Stimulated activated CD8-positive, alpha-beta memory T cell treated with anti-CD3 and anti-CD28 coated beads, Interleukin-7, amount 100 ng/mL, for 48 hours (primary cell): ENCODE measurements at places on chromosomes 1 and 21.

DNA sequence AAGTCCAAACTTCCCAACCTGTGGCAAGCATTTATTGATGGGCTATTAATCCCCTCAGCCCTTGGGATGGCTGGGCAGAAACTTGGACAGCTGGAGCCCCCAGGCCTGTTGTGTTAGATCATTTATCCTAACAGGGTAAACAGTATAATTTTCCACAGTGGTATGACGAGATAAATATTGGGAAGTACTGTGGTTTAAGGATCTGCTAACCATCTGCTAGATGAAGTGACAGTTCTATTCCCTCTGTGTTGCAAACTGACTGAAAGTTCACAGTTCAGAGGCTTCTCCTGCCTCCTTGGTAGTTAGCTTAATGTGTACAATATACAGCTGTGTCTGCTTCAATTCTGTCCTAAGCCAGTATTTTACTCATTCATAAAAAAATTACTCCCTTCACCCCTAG lies 127.5 kb upstream of the CHODL start:
- DNase-seq: no peak

GRCh38 chr1:71089536-71090270 lies 8.9 kb upstream of the ZRANB2 start:
- no peak for DNase-seq

GRCh38 chr1:25017436-25018109 lies 87.5 kb upstream of the RUNX3 start:
- no peak for DNase-seq

GRCh38 chr1:169295425-169295824 lies 72.2 kb downstream of the NME7 start:
- DNase-seq: no peak

DNA sequence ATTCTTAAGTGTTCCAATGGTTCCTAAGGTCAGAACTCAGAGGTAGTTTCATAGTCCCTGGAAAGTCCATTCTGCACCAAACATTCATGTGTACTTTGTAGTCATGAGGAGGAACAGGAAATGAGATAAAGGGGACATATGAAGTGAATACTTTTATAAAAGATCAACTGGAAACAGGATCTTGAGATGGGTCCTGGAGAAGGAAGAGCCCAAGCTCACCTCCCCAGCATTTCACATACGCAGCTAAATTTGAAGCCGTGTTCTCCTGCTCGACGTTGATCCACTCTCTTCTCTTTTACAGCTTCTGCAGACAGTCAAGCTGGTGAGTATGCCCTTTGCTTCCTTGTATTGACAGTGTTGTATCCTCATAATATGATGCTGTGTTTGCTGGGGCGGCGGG lies 429 bp downstream of the FCGR2A start:
- DNase-seq: no peak

DNA sequence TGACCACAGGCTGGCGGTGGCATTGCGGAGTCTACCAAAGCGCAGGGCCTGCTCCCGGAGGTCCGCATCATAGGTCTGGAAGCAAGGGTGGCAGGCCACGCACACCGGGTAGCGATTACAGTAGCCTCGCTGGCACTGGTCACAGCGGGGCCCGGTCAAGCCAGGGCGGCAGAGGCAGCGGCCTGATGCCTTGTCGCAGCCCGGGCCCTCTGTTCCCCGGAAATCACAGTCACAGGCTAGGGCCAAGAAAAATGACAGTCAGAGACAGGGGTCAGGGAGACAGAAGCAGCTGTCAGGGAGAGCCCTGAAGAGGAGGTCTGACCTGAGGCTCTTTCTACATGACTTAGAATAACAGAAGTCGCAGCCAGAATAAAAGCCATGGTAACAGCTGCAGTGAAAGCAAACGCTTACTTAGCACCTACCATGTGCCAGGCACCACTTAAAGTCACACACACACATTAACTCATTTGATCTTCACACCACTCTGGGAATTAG lies 26.4 kb downstream of the LAMB3 start:
- no peak for DNase-seq

- DNase-seq: no peak
These were observed 36.4 kb downstream of the MRAP start for GRCh38 chr21:32334980-32335531.

GRCh38 chr1:178627037-178627436 lies 98.0 kb upstream of the RALGPS2 start:
- no peak for DNase-seq

DNA sequence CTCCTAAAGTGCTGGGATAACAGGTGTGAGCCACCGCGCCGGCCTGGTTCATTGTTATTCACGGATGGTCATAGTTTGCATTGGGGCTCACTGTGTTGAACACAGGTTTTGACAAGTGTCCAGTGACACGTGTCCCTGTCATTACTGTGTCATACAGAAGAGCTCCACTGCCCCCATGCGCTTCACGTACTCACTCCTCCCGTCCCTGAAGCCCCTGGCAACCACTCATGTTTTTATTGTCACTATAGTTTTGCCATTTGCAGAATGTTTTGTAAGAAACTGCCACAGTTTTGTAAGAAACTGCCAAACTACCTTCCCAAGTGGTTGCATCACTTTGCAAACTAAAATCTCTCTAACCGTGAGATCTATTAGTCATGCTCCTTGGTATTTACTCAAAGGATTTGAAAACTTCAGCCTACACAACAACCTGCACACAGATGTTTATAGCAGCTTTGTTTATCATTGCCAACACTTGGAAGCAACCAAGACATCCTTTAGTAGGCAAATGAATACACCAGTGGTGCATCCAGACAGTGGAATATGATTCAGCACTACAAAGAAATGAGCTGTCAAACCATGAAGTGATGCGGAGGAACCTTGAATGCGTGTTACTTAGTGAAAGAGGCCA lies 163.2 kb upstream of the COL6A1 start:
- DNase-seq: no peak

- DNase-seq: no peak
These were observed 27.9 kb downstream of the PIK3C2B start for GRCh38 chr1:204466416-204467405.

DNA sequence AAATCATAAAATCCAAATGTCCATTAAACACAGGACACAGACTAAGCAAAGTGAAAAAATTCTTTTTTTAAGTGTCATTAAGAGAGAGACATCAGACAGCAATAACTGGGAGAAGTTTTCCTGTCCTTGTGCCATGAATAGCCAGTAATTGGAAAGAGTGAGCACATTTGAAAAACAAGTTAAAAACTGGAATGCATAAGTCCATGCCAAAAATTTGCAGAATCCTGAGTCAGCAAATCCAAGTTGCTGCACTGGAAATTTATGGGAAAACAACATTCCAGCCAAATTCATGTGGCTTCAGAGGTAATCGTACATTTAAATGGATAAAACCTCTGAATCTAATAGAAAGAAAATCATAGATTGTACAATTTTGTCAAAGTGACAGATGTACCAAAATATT lies 291.4 kb downstream of the LRRC40 start:
- no peak for DNase-seq

DNA sequence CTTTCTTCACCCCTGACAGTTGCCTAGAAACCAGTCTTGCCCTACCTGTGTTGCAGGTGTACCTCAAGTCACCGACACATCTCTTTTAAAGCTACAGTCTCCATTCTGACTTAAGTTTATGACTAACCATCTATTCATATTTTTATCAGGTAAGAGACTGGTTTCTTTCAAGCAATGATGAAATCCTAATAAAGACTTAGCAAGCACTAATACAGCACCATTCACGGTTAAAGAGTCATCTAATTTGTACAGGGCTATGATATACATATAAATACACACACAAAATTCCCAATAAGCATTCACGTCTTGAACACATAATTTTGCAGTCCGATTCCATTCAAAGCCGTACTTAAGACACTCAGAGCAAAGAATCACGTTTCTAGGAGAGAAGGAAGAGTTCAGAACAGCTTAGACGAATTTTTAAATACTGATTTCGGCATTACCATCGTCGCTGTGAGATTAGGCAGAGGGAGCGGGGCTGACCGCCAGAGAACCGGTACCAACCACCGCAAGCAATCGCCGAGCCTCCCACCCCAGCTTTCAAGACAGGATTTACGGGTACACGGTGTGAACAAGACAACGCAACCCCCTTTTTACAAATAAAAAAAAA lies 943 bp downstream of the ERRFI1 start:
- DNase-seq: no peak

DNA sequence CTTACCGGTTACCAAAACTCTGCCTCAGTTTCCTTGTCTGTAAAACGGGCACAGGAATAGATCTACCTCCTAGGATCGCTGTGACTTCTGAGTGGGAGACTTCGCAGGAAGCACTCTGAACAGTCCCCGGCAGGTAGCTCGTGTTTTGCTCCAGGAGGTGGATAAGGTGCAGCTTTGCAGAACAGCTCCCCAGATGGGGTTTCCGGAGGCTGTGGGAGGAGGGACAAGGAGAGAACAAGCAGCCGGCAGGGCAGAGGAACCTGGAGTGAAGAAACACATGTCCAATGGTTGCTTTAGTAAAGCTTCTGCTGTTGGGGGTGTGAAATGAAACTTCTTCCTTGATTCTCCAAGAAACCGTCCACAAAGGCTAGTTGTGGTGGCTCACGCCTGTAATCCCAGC lies 95.5 kb upstream of the TARDBP start:
- DNase-seq: no peak

- no peak for DNase-seq
These were observed at the start of gene BRINP2 for GRCh38 chr1:177170756-177171535. Gene BRINP2, plus strand, starts transcription at chr1:177170958. Its CDS starts 58,919 bp downstream, at chr1:177229877.

DNA sequence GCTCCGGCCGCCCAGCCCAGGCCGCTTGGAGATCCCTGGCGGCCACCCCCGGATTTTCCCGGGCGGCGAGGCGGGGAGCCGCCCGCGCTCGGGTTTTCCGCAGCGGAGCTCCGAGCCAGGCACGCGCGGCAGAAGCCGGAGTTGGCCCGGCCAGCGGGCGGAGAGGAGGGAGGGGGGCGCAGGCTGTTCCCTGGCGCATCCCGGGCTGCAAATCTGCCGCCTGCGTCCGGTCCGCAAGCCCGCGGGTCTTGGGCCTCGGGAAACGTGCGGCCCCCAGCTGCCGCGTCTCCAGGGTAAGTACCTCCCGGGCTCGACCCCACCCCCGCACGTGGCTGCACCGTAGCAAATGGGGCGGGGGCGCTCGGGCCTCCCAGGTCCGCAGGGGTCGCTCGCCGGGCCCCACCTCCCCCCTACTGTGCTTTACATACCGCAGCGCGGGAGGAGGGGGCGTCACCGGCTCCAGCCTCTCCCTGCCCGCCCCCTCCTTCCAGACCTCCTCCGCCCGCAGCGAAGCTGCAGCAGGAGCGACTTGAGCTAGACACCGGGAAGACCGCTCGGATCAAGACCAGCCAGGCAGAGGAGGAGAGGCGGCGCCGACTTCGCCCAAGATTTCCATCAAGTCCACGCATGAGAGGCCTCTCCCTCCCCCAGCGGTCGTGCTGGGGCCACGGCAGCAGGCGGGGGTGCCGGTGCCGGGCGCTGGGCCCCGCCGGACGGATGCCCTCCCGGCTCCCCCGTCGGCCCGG lies 1.6 kb downstream of the TMEM200B start:
- no peak for DNase-seq

- DNase-seq: no peak
These were observed 1.9 kb downstream of the ADARB1 start for GRCh38 chr21:45076245-45076711.

DNA sequence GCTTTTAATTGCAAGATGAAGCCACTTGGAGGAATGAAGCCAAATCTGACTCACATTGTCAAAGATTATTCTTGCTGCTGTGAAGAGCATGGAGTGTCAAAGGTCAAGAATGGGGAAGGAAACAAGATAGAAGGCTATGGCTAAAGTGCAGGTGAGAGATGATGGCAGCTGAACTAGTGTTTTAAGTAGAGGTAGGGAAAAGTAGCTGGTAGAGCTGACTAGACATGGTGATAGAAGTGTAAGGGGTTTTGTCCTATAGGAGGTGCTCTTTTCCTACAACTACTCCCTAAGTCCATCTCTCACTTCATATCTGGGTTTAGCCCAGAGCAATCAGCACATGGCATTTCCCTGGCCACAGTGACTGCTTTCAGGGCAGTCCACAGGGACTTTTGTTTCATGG lies 11.8 kb downstream of the UBE2T start:
- no peak for DNase-seq

DNA sequence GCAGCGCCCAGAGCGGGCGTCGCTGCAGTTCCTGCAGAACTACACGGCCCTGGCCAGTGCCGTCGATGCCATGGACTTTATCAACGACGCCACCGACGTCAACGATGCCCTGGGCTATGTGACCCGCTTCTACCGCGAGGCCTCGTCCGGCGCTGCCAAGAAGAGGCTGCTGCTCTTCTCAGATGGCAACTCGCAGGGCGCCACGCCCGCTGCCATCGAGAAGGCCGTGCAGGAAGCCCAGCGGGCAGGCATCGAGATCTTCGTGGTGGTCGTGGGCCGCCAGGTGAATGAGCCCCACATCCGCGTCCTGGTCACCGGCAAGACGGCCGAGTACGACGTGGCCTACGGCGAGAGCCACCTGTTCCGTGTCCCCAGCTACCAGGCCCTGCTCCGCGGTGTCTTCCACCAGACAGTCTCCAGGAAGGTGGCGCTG lies 22.0 kb downstream of the COL6A1 start:
- no peak for DNase-seq

- DNase-seq: no peak
These were observed 6.3 kb downstream of the ATP2B4 start for GRCh38 chr1:203632941-203633340.

DNA sequence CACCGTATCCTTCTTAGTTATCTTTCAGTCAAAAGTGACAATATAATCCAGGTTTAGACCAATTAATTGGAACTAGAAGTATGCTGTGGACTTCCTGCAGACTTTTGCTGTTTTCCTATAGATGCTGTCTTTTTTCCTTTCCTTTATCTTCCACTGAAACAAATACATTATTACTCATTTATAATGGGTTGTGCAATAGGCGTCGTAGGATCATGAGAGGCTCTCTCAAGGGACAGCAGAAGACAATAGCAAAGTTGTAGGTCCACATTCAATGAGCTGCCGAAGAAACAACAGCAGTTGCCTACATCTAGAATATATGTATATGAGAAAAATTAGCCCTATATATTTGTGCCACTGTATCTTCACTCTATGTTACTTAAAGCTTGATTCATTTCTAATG lies 371.6 kb downstream of the AMY1C start:
- no peak for DNase-seq

DNA sequence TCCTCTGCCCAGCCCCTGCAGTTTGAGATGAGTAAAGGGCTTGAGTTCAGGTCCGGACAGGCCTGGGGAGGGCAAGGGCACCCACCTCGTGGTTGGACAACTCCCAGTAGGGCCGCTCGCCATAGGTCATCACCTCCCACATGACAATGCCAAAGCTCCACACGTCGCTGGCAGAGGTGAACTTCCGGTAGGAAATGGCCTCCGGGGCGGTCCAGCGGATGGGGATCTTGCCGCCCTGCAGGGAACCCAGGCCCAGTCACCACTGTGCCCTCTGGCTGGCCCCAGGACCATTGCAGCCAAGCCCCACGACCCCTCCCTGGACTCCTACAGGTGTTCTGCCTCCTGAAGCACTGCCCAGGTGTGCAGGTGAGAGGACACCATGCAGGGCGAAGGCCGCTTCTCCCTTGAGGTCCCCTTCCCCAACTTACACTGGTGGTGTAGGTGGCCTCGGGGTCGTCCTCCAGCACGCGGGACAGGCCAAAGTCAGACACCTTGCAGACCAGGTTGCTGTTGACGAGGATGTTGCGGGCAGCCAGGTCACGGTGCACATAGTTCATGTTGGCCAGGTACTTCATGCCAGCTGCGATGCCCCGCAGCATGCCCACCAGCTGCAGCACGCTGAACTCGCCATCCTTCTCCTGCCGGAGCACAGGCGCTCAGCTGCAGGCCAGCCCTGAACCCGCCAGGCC lies 24.1 kb downstream of the EPHA2 start:
- no peak for DNase-seq

GRCh38 chr1:167929725-167930124 lies 6.8 kb upstream of the DCAF6 start:
- DNase-seq: no peak

GRCh38 chr21:31658053-31658452 lies 1.4 kb upstream of the SOD1 start:
- no peak for DNase-seq

- no peak for DNase-seq
These were observed 2.5 kb downstream of the TSSK3 start for GRCh38 chr1:32364836-32365235.
